T1000 (cell line): ENCODE measurements at places on chromosomes 1 and 21.
A peak's percentile ranks its signal among the peaks of the same experiment; 100 is the strongest.

- DNase-seq, result no peak
These were observed 3.1 kb downstream of the TRAF5 start for GRCh38 chr1:211329764-211330201.

DNA sequence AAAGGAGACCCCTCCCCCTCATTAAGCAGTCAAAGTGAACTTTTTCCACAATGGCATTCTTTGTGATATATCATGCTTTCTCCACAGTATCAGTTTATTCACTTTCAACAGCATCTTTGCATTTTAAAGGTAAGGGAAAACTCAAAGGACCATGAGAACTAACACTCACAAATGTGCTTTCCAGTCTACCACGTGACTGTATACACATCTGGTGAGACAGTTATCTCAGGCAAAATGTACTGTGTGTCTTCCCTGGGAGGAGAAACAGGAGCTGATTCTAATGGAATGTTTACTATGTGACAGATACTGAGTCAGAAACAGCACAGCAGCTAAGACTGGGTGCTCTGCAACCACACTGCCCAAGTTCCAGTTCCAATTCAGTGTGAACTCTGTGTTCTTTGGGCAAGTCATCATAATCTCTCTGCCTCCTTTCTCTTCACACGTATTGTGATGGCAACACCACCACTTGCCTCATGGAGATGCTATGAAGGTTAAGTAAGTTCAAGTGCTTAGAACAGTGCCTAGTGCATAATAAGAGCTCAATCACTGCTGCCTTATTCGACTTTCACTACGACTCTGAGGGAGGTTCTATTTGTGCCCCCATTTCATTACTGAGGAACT, 79.0 kb downstream of the SLC45A1 start:
- DNase-seq, result peak; percentile 44

DNA sequence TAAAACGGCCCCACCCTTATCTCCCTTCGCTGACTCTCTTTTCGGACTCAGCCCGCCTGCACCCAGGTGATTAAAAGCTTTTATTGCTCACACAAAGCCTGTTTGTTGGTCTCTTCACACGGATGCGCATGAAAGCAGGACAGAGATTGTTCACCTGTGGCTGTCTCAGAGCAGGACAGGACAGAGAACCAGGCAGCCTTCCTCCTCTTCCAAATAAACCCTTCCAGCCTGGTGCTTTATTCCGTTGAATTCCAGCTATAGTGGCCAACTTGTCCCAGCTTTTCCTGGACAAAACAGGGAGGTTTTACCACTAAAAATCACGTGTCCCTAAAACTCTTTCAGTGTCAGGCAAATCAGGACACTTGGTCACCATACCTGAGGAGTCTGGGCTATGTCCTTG, 9.5 kb upstream of the DMRTB1 start:
- no peak for DNase-seq

- no peak for DNase-seq
These were observed 26.5 kb downstream of the FLVCR1 start for GRCh38 chr1:212884592-212884991.

- DNase-seq, result no peak
These were observed 273.1 kb downstream of the MATN1 start for GRCh38 chr1:30450148-30450817.

- no peak for DNase-seq
These were observed 2.7 kb downstream of the RPRD2 start for GRCh38 chr1:150366416-150367296.

- no peak for DNase-seq
These were observed 151.4 kb upstream of the ZRANB2 start for GRCh38 chr1:71232166-71232763.

- DNase-seq, result no peak
These were observed 86.8 kb downstream of the HSF2BP start for GRCh38 chr21:43572446-43572845.

GRCh38 chr1:192861860-192862259, 53.0 kb downstream of the RGS2 start:
- DNase-seq, result no peak

GRCh38 chr1:37931102-37931360, 15.8 kb downstream of the INPP5B start:
- DNase-seq, result no peak

- DNase-seq, result no peak
These were observed 54.4 kb upstream of the HAO2 start for GRCh38 chr1:119314001-119314796.

DNA sequence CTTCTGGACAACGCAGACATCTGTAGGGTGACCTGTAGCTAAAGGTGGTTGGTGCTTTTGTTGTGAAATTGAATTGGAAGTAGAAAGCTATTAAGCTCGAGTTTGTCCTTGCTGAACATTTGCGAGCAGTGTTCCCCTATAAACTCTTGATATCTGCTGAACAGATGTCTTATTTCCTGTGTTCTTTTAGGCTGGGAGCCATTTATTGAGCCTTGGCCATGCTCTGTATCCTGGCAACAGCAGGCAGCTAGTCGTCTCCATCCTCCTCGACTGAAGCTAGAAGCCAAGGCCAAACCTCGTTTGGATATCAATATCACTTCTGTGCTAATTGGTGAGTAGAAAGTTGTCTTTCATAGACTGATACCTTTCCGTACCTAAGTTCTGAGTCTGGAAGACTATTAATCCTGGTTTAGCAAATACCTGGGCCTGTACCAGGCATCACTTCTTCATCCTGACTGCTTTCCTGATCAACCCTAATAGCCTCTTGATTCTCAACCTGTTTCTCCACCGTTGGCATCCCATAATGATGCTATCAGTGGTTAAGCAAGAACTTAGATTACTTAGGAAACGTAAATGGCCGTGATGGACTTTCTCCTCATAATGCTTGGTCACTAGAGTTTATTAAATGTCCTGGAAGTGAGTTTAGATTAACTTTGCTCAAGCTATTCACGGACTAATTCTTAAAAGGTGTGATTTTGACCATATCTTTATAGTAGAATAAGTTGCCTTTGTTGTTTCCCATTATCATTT, 103.4 kb downstream of the VPS13D start:
- no peak for DNase-seq

GRCh38 chr21:46083791-46084561, 13.9 kb upstream of the COL6A2 start:
- DNase-seq, result no peak

- no peak for DNase-seq
These were observed 33.6 kb upstream of the VTCN1 start for GRCh38 chr1:117244306-117244705.

DNA sequence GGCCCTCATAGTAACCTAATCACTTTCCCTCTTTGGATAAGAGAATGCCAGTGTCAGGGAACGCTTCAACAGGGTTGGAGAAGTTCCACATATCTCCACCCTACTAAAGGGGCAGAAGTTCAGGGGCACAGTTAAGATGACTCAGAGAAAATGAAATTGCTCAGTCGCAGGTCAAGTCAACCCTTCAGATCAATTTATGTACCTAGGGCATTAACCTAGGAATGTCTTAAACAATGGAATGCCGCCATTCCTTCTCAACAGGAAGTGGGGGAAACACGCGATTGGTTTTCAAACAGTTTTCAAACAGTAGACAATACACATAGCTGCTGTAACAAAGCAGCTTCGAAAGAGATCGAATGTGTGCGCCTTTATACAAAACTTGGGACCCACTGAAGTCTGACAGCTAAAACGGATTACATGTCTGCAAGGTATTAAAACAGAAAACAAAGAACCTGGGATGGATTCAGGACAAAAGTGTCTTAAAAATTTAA, 897 bp downstream of the SLC25A24 start:
- DNase-seq, result no peak

DNA sequence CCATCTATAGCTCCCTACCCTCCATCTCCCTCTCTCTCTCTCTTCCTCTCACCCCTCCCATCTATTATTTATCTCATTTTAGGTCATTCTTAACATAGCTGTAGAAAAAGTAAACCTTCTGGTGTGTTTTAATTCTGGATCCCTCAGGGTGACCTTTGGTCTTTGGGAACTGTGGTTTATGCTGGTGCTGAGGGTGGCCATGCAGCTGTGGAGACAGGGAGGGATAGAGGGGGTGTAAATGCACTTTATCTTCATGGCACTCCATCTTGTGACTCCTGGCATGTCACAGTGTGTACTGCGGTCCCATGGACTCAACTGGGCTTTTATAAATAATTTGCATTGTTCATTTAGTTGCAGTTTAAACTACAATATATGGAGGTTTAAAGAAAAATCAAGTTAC, 50.2 kb upstream of the RUNX1 start:
- no peak for DNase-seq

GRCh38 chr1:185850366-185850765, 116.2 kb downstream of the HMCN1 start:
- no peak for DNase-seq

- DNase-seq, result no peak
These were observed 129.5 kb upstream of the LRRC7 start for GRCh38 chr1:69438056-69438795.

- no peak for DNase-seq
These were observed 16.4 kb downstream of the S100A7 start for GRCh38 chr1:153444078-153444477.

DNA sequence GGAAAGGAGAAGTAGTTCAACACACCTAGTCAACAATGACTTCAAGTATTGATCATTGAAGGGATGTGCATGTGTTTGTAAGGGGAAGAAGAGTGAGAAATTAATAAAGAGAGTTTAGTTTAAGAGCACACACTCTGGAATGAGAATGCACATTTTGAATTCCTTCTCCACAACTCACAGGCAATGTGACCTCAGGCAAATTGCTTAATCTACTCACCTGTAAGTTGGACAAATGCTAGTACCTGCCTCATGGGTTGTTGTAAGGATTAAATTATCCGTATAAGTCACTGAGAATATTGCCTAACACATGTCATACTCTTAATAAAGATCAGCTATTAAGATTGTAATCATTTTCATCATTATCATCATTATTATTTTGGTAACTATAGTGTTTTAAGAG, 204.0 kb upstream of the NFIA start:
- DNase-seq, result no peak
